ENCODE measurements at places on chromosomes 13 and 19.

- DNase-seq = no peak
Observed at GRCh38 chr19:47381653-47382279, 32.7 kb downstream of the DHX34 start.

GRCh38 chr13:39099231-39099630 is 61.0 kb downstream of the NHLRC3 start:
- DNase-seq = no peak

- DNase-seq = no peak
Observed at GRCh38 chr19:52735734-52736133, 890 bp upstream of the ZNF611 start.

- no peak for DNase-seq
Observed at GRCh38 chr13:90701264-90701663, 646.2 kb upstream of the MIR17HG start.

DNA sequence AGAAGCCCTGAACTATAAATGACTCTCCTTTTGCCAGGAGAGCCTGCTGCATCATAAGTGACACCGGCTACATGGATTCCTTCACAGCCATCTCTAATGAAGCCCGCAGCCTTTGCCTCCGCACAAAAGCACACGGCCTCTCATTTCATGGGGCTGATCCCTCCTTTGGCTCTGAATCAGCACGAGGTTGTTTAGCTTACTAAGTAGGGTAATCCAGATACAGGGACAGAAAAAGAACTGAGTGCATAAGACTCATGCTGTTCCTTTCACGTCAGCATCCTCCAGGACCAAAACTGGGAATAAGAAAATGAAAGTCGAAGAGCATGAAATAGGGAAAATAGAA is 136.3 kb downstream of the DCT start:
- no peak for DNase-seq

GRCh38 chr19:45420871-45421270 is 2.8 kb downstream of the ERCC1 start:
- DNase-seq = no peak

DNA sequence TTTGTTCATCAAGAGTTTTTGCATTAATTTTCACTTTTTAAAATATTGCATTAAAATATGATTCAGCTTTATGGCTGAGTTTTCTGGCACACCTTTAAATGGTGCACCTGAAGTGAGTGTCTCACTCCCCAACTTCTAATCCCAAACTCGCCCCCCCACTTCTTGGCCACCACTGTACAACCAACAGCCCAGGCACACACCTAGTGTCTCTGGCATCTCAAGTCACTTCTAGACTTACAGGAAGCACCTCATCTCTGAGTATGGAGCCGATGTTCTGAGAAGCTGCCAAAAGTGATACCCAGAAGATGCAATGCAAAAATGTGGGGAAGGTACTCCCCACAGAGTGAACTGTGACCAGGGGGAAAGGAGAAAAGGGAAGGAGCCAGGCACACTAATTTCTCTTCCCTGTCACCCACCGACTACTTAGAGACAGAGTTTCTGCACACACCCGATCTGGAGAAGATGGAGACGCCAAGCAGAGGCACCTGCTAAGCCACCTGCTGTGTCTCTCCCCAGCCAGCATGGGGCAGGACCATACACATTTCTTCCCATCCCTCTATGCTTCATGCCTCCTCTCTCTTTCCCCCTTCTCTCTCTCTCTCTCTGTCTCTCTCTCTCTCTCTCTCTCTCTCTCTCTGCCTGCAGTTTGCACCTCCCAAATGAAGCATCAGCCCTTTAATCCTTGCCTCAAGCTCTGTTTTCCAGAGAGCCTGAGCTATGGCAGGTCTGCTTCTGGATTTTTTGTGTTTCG is 155.3 kb upstream of the ZNF507 start:
- no peak for DNase-seq

DNA sequence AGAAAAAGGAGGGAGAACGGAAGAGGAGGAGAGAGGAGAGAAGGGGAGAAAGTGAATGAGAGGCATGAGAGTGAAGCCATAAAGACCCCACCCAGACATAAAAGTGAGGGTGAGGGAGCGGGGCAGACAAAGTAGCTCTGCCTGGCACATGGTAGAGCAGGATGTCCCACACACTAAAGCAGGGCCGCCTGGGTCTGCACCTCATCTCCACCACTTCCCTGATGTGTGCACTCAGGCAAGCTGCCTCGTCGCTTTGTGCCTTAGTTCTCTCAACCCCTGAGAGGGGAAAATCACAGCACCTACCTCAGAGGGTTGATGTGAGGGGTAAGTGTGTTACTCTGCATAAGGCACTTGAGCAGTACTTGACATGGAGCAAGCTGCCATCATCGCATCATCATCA is 488.1 kb downstream of the COG6 start:
- no peak for DNase-seq

GRCh38 chr19:6518145-6518911 is 12.5 kb upstream of the TNFSF9 start:
- no peak for DNase-seq

DNA sequence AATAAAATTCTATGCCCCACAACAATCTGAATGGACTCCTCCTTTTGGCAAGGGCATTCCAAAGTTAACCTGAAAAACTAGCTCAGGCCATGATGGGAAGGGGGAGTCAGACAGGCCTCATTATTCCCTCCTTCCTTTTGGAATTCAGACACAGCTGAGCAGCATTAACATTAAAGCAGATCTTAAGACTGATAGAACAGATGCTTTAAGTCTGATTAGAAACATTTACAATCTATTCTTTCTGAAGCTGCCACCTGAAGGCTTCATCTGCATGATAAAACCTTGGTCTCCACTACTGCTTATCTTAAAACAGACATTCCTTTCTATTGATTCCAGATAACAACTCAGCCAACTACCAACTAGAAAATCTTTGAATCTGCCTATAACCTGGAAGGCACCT is 98.9 kb downstream of the UGGT2 start:
- no peak for DNase-seq

GRCh38 chr13:52743988-52744387 is 4.4 kb upstream of the CNMD start:
- DNase-seq = no peak

GRCh38 chr13:100787899-100788298 is 113.3 kb upstream of the TMTC4 start:
- DNase-seq = no peak

DNA sequence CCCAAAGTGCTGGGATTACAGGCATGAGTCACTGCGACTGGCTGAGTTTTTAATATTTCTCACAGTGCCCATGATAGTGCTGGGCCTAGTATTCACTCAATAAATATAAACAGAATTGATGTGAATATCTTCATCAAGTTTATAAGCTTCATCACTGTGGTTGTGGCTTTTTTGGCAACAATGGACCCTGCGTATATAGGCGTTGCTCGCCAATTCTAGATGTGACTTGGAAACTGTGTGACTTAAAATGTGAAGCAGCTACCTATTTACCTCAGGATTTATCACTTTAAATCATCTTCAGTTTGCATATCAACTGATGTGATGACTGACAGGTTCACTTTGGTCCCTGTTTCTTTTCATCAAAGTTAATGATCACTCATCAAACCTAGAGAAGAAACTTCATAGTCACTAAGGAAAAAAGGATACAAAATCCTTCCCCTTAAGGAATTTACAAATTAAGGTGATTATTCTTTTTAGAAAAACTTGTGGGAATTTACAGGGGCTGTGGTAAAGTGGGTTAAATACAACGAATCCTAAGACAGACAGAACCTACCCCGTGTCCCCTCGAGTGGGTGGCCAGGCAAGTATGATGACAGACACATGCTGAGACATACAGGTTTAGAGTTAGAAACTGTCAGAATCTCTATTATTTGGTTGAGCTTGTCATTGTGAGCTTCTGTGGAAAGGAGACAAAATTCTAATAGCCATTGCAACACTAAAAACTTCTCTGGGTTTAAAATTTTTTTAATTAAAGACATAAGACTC is 101.3 kb downstream of the AKAP11 start:
- DNase-seq = no peak
